ENCODE measurements at places on chromosomes 1 and 21.

DNA sequence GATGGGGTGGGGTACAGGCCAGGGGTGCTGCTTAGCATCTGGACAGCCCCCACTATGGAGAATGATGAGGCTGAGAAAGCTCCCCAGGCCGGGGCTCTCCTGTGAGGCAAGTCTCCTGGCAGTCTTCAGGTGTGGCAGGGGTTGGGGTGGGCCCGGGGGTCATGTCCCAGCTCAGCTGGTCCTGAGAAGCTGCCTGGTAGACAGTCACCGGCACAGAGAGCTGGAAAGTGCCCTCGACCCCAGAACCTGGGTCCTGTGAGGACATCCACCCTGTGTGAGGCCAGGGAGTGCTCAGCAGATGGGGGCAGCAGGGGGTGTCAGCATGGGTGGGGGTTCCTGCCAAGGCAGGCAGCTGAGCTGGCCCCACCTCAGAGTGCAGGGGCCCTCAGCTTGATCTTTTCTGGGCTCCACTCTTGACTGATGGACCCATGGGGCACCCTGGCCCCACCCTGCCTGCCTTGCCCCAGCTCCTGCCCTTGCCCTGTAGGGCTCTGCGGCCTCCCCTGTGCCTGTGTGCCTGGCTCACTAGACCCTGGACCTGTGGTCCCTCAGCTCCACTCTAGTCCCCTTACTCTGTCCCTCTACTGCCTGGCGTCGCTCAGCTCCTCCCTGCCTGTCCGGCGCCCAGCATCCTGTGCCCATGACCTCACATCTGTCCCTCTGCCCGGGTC, 5.8 kb downstream of the IBA57 start:
- no peak for DNase-seq

DNA sequence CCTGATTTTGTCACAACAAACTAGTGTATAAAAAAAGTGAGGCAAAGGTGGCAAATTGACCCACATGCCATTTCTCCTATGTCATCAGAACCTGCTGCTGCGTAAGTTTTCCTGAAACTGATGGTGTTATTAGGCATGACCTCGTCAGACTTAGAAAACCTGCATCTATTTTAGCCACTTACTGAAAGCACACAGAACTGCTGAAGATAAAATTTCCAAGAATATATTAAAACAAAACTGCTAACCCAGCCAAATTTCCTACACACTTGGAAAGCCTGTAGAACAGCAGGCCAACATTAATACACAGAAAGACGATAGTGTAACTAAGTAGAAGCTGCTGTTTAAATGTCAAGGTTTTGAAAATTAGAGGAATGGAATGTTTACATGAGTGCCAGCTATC, 674.5 kb upstream of the CXADR start:
- DNase-seq, result no peak

DNA sequence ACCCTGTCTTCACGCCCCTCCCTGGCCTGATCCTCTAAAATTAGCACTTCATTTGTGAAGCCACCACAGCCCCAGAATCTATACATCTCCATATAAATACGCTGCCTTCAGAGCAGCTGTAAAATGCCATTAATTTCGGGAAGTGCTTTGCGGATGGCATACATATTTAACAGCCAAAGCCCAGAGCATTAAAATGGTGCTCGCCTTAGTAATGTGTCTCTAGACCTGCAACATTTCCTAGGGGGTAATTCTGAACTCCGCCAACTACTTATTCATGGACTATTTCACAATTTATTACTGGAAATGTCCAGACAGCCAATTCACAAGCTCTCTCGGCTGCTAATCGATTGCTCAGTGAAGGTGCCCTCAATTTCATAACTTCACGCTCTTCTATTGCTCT, 189.4 kb downstream of the GRIK3 start:
- DNase-seq, result no peak

DNA sequence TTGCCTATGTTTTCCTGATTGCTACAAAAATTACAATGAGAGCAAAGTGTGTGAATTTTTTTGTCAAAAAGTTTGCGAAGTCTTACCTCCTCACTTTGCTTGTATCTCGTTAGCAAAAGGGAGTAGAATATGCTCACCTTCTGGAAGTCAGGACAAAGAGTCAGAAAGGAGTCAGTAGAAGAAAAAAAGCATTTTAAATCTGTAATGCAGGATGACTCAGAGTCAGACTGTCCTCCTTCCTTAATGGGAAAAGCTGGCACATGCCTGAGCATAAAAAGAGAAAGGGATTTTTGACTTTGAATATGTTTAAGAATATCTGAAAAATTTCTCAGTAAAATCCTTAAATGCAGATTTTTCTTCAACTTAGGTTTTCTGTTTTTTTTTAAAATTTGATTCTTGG, 14.2 kb upstream of the VN1R5 start:
- no peak for DNase-seq

- no peak for DNase-seq
Observed at GRCh38 chr1:7401814-7402547, 369.1 kb upstream of the VAMP3 start.

- no peak for DNase-seq
Observed at GRCh38 chr1:203025686-203026030, 633 bp upstream of the PPFIA4 start.

DNA sequence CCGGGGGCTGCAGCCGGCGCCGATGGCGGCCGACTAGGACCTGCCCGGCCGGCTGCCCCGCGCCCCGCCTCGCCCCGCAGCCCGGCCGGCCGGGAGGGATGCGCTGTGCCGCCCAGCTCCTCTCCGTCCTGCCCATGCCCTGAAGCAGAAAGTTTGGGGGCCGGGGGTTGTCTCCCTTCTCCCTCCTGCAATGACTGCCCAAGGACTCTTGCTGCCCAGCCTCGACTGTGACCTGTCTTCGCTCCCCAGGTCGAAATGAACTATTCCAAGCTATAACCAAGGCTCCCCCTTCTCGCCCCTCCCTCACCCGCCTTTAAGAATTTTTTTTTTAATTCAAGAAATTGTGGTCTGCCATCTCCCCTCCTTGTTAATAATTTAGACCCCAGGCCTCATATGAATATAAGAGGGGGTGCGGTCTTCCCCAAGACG, 361 bp downstream of the TMCC2 start:
- peak; percentile 37 for DNase-seq

DNA sequence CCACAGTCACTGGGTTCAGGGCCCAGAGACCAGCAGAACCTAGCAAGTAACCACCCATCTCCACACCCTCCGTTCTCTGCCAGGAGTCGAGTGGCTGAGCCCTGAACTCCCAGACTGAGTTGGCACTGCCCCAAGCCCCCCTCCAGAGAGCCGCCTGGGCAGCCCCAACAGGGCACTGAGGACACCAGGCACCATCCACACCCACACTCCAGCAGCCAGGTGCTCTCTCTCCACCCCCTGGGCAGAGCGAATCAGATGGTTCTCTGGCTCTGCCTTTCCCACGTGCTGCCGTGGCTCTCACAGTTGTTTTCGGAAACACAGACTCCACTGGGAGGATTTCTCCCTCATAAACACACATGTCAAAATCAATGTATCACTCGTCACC, 13.6 kb downstream of the WDR4 start:
- DNase-seq, result peak; percentile 26

GRCh38 chr1:14794136-14794768, 195.8 kb downstream of the KAZN start:
- no peak for DNase-seq

DNA sequence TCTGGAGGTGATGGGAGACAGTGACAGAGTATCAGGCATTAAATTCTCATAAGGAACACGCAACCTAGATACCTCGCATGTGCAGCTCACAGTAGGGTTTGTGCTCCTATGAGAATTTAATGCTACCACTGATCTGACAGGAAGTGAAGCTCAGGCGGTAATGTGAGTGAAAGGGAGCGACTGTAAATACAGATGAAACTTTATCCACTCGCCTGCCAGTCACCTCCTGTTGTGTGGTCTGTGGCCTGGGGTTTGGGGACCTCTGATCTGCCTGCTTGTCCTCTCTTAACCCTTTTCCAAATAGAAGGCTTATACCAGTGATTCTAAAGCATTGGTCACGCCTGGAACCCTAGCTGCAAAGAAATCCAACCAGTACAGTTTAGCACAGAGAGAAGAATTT, 15.3 kb downstream of the GABPA start:
- no peak for DNase-seq

- peak; percentile 85 for DNase-seq
Observed at GRCh38 chr1:1371746-1372711, 3.0 kb downstream of the AURKAIP1 start.

- peak; percentile 71 for DNase-seq
Observed at GRCh38 chr1:204837440-204838084, 33.1 kb upstream of the NFASC start.

DNA sequence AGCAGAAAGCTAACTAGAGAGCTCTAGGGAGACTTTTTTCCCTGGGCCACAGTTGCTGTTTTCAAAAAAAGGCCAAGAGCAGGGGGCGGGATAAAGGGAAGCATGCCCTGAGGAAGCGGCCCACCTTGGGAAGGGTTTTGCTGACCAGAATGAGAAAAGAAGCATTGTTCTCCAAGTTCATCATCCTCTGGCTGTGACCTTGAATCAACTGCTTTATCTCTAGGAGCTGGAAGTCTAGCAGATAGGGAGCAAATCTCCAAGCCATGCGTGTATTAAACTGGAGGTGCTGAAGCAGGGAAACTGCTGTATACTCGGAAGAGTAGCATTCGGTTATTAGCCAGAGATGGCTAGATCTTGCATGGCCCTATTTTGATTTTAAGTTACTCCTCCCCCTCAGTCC, 64.8 kb downstream of the ATP2B4 start:
- peak; percentile 15 for DNase-seq

GRCh38 chr21:42799948-42800347, 79.4 kb downstream of the WDR4 start:
- no peak for DNase-seq

DNA sequence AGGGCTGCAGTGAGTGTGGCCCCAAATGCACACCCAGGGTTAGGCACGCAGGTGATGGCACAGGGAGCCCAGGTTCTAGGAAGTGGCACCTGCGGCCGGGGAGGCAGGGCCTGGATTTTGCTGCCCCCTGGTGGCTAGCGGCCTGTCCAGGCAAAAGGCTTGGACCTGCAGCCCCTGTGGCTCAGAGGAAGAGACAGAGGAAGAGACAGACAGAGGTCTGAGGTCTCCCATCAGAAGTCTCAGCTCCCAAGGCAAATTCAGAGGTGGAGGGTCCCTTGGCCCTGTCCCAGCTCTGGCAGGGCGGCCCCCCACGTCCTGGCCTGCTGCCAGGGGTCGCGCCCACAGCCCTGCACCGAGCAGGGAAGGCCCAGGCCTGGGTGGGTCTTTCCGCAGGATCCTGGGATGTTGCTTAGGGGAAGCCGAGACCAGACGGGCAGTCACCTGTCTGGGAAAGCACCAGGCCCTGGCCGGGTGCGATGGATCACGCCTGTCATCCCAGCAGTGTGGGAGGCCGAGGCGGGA, 8.0 kb upstream of the TNFRSF14 start:
- peak; percentile 81 for DNase-seq

DNA sequence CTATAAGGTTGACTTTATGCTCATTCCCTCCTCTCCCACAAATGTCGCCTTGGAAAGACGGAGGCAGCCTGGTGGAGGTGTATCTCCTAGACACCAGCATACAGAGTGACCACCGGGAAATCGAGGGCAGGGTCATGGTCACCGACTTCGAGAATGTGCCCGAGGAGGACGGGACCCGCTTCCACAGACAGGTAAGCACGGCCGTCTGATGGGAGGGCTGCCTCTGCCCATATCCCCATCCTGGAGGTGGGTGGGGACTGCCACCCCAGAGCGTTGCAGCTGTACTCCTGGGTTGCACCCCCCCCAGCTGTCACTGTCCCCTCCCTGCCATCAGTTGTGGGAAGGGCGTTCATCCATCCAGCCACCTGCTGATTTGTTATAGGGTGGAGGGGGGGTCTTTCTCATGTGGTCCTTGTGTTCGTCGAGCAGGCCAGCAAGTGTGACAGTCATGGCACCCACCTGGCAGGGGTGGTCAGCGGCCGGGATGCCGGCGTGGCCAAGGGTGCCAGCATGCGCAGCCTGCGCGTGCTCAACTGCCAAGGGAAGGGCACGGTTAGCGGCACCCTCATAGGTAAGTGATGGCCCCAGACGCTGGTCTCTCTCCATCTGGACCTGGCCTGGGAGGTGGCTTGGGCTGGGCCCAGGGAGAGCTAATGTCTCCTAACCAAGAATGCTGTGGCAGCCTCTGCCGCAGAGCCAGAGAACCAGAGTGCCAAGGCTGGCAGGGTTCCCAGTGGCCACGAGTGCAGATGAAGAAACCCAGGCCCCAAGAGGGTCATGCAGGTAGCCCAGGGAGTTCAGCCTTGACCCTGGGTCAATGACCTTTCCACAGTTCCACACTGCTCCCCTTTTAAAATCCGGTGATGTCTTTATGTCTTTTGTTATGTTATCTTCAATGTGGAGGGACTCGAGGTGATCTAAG, 13.1 kb downstream of the PCSK9 start:
- DNase-seq, result no peak

DNA sequence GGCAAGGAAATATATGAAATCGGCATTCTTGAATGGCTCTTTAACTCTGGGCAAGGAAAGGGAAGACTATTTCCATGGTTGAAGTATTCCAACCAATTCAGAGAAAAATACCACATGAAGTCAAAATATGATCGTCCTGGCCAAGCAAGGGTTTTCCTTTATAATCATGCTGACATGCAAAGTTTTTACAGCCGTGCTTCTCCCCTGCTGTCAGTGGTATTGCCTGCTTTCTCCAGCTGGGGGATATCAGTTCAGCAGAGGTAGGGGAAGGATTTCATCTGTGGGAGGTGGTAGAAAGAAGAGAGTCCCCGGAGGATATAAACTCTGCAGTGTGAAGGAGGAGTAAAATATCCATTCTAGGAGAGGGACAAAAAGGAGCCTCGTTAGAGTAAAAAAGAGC, 322.8 kb downstream of the PAPPA2 start:
- no peak for DNase-seq
